Epithelial cell of umbilical artery (primary cell): ENCODE measurements at places on chromosomes 7 and 10. TPM values are rescaled to one million over a fixed set of nuclear protein-coding genes. Genes with fewer than 3 reads are reported as not detected.

BTBD16 gene
- total RNA-seq = not detected in 2 replicates

SPDYE1 gene
- not detected in 2 replicates for total RNA-seq

THSD7A gene
- total RNA-seq = 14.3 and 15.5 TPM in 2 replicates

TMEM26 gene
- 2.0 and 3.6 TPM in 2 replicates for total RNA-seq

PDK4 gene
- 2.9 and 7.9 TPM in 2 replicates for total RNA-seq

PAPOLB gene
- total RNA-seq = under 0.01 and 0.15 TPM in 2 replicates

CCT6A gene
- total RNA-seq = 322 and 375 TPM in 2 replicates
